ENCODE measurements at places on chromosomes 11 and 22.

GRCh38 chr22:25361899-25362214 is 142.4 kb downstream of the CRYBB2 start:
- no peak for DNase-seq

GRCh38 chr11:112856591-112856990 is 104.6 kb upstream of the NCAM1 start:
- DNase-seq = no peak

DNA sequence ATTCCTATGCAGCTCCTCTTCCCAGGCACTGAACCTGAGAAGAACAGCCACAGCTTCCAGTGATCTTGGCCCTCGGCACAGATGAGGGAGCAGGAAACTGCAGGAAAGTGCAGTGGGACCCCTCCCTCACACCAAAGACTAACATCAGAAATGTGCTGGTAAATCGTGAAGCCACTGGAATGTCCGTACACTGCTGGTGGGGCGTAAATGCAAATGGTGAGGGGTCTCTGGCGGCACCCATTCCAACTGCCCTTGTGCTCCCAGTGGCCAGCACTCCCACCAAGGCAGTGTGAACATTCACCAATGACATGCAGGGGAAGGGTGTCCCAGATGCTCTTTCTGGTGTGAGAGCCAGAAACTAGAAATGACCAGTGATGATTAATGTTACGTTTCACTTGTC is 574.0 kb downstream of the BRD1 start:
- no peak for DNase-seq

DNA sequence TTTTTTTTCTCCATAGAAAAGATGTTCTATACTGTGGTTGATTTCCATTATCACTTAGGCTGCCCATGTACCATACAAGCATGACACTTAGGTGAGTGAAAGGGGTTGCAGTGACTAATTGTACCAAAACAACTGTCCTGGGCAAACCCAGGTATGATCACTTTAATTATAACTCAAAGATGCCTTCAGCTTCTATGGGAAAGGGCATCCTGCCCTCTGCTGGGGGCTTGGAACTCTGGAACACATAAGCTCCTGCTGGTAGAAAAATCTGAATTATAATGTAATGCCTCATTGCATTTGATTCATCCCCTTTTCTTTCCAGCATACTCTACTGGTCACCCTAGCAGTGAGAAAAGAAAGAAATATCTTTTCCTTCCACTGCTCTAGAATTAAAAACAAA is 206.3 kb downstream of the DDX10 start:
- DNase-seq = peak; percentile 81

GRCh38 chr22:46579751-46580449 is 40.3 kb upstream of the GRAMD4 start:
- DNase-seq = no peak

DNA sequence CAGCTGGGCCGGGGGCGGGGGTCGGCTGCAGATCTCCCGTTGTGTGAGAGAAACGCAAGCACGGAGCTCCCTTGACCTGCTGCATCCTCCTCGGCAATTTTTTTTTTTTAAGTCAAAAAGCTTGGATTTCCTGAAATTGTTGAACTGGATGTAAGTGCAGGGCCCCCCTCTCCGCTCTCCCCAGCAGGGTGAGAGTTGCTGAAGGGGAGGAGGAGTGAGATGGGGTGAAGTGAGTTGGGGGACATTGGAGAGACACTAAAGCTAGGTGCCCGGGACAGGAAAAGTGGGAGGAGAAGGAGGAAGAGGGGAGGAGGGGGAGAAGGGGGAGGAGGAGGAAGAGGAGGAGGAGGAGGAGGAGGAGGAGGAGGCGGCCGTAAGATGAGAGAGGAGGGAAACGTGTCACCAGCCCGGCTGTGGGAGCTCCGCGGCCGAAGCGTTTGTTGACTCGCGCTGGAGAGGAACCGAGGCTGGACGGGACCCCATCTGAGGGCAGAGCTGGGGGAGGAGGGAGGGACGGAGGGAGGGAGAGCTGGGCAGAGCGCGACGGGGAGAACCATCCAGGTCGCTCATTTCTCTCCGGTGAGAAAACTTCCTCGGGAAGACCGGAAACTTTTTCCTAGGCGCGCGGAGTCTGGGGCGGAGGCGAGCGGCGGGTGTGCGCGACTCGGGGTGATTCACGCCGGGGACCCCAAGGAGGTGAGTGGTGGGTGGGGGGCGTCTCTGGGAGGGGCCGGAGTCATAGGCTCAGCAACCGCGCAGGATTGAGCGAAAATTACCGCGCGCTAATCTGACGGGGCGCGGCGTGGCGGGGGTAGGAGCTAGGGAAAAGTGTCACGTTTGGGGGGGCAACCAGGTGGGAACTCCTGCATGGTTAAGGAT is 80.2 kb downstream of the PRR5L start:
- peak; percentile 62 for DNase-seq

DNA sequence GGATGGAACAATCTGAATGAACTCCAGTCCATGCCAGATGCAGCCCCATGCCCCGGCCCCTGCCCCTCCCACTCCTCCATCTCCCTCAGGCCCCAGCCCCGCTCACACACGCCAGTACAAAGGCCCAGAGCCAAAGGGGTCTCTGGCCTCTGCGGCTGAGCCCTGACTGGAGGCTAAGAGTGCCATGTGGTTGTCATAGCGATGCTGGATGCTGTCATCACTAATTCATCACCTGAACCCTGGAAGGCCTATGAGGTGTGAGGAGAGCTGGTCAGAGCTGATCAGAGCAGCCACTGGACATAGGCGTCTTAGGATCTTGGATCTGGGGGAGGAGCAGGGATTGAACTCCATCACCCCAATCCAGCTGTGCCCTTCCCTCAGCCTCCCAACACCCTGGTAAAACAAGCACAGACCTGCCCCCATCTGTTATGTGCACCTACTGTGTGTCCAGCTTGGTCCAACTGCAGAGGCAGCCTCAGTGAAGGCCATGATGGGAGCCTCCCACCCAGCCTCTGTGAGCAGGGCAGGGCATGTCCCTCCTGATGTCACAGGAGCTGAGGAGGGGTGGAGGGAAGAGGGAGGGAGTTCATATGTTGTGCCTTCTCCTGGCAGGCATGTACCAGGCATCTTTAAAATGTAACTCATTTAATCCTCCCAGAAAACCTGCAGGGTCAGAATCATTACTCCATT is 16.7 kb downstream of the PDE2A start:
- no peak for DNase-seq

- no peak for DNase-seq
Measured at GRCh38 chr11:130763087-130763980, 152.9 kb downstream of the SNX19 start.

GRCh38 chr22:37208401-37209139 is 3.7 kb downstream of the SSTR3 start:
- DNase-seq = no peak

DNA sequence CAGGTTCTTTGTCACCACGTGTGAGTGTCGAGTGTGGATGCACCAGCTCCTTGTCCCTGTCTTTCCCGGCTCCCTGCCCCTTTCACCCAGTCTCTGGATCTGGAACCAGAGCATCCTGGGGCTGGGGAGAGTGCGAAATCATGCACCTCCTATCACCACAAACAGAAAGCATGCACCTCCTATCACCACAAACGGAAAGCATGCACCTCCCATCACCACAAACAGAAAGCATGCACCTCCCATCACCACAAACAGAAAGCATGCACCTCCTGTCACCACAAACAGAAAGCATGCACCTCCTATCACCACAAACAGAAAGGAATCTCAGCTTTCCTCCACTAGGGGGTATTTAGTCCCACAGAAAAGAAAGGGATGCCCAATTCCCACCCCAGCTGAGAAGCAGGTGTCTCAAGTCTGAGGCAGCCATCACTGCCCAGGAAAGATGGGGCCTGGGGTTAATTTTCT is 5.9 kb upstream of the GLB1L3 start:
- no peak for DNase-seq

DNA sequence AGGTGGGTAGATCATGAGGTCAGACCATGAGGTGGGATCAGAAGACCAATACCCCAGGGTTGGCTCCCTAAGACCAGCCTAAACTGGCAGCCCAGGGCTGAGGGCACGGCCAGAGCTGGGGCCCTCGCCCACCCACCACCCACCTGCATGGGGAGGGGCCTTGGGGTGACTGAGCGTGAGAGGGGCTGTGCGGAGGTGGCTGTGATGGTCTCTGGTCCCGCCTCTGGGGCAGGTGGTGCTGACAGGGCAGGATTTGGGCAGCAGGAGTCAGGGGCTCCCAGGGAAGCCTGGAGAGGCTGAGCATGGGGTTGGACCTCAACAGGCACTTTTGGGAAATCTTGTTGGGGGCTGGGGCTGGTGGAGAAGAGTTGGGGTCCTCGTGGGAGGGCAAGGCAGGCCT is 39.8 kb upstream of the MUC5AC start:
- DNase-seq = no peak

GRCh38 chr11:57667117-57667735 is 688 bp upstream of the ZDHHC5 start:
- DNase-seq = peak; percentile 99

- no peak for DNase-seq
Measured at GRCh38 chr22:40243891-40244290, 66.2 kb downstream of the TNRC6B start.

- DNase-seq = no peak
Measured at GRCh38 chr11:132504501-132505041, 1027.7 kb downstream of the OPCML start.

DNA sequence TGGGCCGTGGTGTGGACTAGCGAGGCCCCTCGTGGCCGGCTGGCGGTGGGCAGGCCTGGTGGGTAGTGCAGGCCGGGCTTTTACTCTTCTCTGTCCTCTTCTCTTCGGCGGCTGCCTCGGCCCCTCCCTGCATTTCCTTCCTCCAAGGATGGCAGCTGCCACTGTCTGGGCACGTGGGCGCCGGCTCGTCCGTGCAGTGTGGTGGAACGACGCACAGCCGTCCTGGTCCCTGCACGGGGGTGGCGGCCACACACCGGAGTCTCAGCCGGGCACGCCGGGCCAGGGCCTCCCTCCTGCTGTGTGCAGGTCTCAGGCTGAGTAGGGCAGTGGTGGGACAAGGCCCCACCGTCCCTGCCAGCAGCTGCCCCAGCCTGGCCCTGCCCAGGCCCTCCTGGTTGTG is 37.7 kb downstream of the MOB2 start:
- no peak for DNase-seq

DNA sequence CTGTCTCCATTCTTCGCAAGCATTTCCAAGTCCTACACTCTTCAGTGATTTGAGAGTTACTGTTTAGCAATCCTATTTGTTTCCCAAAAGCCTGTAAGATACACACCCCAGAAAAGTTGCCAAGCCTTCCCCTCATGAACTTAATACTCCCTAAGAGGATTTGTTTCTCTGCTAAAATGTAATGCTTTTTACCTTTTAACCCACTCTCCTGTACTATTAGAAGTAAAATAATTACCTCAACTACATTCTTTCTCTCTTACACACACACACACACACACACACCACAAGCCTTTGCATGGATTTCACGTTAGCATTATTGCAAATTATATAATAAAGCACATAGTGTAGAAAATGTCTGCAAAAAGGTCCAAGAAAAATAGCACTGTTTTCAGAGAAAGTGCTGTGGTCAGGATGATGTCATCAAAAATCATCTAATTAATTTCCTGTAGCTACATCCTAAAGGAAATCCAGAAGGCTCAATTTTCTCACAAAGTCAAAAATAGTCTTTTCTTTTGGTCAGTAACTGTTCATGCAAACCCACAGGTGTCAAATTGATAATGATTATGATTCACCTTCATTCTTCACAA is 364.1 kb upstream of the PITPNB start:
- DNase-seq = peak; percentile 74

GRCh38 chr11:41145420-41145819 is 314.0 kb downstream of the LRRC4C start:
- no peak for DNase-seq

- DNase-seq = no peak
Measured at GRCh38 chr11:132263241-132263640, 892.8 kb downstream of the NTM start.

DNA sequence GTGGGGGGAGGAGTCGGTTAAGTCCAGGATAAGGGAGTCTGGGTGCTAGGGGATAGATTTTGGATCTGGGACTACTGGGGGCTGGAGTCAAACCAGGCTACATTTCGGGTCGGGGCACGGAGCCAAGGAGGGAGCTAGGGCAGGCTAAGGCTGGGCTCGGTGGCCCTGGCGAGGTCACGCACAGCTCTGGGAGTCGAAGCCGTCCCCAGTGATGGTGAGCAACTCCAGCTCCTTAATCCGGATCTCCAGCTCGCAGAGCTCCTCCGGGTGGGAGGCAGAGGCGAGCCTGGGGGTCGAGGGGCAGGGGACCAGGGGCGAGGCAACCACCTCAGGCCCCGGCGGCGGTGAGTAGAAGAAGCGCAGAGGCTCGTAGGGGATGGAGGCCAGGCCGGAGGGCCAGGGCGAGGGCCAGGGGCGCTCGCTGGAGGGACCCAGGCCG is 544 bp downstream of the C11orf91 start:
- no peak for DNase-seq

DNA sequence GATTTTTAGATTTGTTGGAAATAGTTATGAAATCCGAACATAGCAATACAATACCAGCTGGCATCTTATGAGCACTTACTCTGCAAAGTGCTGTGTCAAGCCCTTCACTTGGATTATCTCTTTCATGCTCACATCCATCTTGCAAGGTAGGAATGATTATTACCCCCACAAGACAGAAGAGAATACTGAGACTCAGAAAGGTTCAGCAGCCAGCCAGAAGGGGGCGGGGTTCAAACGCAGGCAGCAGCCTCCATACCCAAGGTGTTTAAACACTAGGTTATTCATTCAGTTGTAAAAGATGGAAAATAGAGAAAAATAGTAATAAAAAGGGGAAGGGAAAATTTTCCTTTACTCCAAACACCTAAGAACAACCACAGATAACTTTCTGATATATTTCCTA is 158.5 kb downstream of the CCDC34 start:
- DNase-seq = no peak

GRCh38 chr11:28011813-28012212 is 96.1 kb downstream of the KIF18A start:
- no peak for DNase-seq

GRCh38 chr11:9601037-9601875 is 27.8 kb downstream of the WEE1 start:
- peak; percentile 85 for DNase-seq

DNA sequence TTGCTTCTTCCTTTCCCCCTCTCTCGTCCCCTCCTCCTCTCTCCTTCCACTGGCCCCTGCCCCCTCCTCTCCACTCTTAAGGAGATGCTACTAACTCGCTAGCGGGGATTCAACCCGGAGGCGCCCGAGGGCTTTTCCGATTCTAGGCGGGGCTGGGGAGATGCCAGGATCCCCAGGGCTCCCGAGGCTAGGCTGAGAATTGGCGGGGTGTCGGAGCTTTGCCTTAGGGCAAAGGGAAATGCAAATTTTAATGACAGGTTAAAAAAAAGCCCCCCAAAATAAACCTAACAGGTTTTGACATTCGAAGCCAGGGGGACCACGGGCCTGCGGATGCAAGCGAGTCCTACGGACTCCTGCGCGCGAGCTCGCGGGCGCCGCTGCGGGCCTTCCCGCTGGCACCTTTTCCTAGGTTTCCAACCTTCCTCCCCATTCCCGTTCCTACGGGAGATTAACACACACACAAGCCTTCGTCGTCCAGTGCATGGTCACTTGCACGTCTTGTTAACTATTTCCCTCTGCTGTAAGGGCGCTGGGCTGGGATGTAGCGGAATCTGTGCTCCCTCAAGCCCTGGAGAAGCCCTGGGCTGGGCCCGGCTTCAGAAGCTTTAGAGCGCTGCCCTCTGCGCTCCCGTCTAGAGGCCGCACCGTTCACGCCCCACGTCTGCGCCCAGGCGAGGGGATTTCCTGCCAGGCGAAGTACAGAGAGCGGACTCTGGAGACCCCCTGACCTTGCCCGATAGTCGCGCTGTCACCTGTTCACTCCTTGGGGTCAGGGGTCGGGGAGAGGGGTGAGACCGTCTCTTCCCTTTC is 729 bp upstream of the ALX4 start:
- no peak for DNase-seq

GRCh38 chr11:2213384-2213842 is 41.8 kb upstream of the TH start:
- no peak for DNase-seq

Measured in astrocyte of the spinal cord (primary cell).